ENCODE measurements at places on chromosomes 11 and 22.

DNA sequence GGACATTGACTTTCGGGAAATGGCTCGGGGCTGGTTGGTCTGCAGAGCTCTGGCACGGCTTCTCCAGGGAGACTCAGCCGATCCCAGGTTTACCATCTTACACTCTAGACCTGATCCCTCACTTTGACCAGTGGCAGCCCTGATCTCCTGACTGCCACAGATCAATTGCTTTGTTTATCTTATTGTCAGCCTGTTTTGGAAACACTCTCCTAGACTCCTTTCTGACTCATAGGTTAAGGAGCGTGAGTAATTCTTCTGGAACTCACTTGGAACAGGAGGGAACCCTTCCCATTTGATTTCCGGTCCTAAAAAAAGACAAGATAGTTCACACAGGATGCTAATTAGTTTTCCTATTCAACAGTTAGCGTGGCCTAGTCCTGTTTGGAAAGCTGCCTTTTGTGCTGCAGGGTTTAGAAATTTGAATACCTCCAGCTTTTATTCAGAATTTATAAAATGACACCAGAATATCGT is 16.0 kb upstream of the BMAL1 start:
- no peak for DNase-seq
- H3K4me1 ChIP-seq: peaks cover 18% of the 10 kb centered on the region
- no peaks in the 10 kb centered on the region for H3K36me3 ChIP-seq
- no peak overlapping the region for H3K27ac ChIP-seq
- no peak overlapping the region for H3K4me3 ChIP-seq

- DNase-seq: no peak
- no peak overlapping the region for H3K4me3 ChIP-seq
- no peaks in the 10 kb centered on the region for H3K36me3 ChIP-seq
- peaks cover 6% of the 10 kb centered on the region for H3K4me1 ChIP-seq
- H3K27me3 ChIP-seq: peaks cover 4% of the 10 kb centered on the region
Measured at GRCh38 chr11:86495351-86495750, 120.7 kb downstream of the CCDC81 start.

DNA sequence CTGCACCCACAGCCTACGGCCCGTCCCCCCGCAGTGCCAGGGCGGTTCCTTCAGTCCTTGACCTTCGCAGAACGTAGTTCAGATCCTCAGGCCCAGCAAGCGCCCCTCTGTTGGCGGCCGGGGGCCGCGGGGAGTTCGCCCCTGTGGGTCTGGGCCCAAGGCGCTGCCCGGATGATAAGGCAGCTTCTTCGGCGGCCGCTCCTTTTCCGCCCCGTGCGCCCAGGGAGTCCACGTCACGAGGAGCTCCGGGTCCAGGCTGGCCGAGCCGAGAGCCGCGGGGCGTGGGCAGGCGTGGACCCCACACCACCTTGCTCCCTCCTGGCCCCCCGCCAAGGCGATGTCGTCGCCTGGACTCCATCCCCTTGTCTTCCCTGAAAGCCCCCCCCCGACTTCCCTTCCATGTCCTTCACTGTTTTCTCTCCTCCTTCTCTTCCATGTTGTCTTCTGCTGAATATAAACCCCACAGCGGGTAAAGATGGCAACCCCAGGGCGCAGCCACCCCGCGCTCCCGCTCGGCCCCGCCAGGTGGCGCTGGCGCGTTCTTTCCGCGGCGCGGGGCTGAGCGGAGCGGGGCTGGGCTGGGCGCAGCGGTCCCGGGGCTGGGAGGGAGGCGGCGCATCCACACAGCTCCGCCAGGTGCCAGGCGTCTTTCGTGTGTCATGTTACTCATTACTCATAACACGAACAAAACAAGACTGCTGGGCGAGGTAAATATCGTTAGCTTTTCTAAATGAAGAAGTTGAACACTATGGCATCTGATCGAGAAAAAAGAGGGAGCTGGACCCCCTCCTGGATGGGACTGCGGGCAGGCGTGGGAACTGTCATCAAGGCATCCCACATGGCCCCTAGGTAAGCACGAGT is 321.0 kb downstream of the NTM start:
- H3K4me3 ChIP-seq: no peak overlapping the region
- peak; percentile 43 for DNase-seq
- no peaks in the 10 kb centered on the region for H3K36me3 ChIP-seq
- peaks cover 5% of the 10 kb centered on the region for H3K4me1 ChIP-seq

DNA sequence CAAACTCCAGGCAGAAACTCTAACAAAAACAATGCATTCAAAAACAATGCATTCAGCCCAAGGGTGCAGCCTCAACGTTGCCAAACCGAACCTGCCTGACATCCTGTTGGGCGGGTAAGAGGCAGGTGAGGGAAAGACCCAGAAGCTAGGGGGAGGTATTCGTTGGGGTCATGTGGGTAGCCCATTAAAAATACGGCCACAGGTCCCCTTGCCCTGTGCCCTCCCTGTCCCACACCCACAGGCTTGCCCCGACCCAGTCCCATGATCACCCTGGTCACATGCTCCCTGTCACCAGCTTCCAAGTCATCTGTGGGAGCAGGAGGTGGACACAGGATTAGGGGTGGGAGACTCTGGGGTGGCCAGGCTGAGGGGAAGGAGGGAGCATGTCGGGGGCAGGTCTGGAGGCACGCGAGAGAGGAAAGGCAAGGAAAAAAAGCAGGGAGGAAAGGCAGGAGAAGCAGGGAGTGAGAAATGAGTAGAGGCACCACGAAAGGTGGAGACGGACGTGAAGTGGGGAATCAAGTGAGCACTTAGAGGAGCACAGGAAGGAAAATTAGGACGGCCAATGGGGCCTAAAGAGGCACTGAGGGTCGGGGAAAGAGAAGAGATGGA is 683 bp downstream of the PLA2G6 start:
- H3K4me1 ChIP-seq: peaks cover 58% of the 10 kb centered on the region
- H3K27ac ChIP-seq: peak overlapping the region; percentile 97
- peak; percentile 47 for DNase-seq

- no peaks in the 10 kb centered on the region for H3K36me3 ChIP-seq
- no peaks in the 10 kb centered on the region for H3K27me3 ChIP-seq
- H3K4me1 ChIP-seq: no peaks in the 10 kb centered on the region
- no peak overlapping the region for H3K4me3 ChIP-seq
- no peak for DNase-seq
Measured at GRCh38 chr22:37985751-37986281, 1.5 kb upstream of the SOX10 start.
